Mesenchymal stem cell (in vitro differentiated cells and primary cell): ENCODE measurements at places on chromosomes 3 and 15.

GRCh38 chr15:34119291-34119690 is 17.4 kb downstream of the PGBD4 start:
- H3K27ac ChIP-seq, result no peak overlapping the region
- peak; percentile 61 for DNase-seq
- H3K4me1 ChIP-seq, result no peaks in the 10 kb centered on the region
- peaks cover 8% of the 10 kb centered on the region for H3K27me3 ChIP-seq
- no peaks in the 10 kb centered on the region for H3K36me3 ChIP-seq

- no peak for DNase-seq
- H3K27me3 ChIP-seq, result no peaks in the 10 kb centered on the region
- no peak overlapping the region for H3K4me3 ChIP-seq
- H3K27ac ChIP-seq, result no peak overlapping the region
Observed at GRCh38 chr15:38412466-38412865, 41.5 kb upstream of the FAM98B start.

DNA sequence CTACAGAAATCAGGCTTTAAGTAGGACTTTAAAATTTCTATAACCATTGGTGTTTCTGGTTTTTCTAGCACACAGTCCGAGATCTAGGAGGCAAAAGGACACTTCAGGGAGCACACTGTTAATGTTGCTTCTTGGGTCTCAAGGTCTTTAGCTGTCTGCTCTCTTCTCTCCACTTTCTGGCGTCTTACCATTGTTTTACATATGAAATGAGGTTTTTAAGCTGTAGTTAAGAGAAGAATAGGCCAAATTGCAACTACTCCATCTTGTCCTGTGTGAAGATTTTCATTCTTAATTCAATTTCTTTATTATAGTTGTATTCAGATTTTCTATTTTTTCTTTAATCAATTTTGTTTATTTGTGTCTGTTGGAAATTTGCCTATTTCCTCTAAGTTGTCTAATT is 151.4 kb downstream of the WNT7A start:
- no peak for DNase-seq
- H3K36me3 ChIP-seq, result no peaks in the 10 kb centered on the region
- H3K4me1 ChIP-seq, result no peaks in the 10 kb centered on the region

DNA sequence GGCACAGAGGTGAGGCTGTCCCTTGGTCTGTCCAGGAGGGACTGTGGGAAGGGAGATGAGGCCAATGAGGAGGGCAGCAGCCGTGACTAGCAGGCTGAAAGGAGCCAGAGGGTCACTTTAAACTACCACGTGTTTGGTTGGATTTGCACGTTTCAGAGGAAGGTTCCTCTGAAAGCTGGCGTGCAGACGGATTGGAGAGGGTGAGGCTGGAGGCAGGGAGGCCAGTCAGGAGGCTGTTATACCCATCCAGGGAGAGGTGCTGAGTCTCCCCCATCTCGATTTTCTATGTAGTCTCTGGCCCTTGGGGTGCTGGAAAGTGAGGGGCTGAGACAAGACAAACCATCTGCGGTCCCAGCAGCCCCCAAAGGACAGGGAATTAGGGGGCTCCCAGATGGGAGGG is 60.0 kb upstream of the SLC6A1 start:
- peaks cover 24% of the 10 kb centered on the region for H3K27me3 ChIP-seq
- H3K27ac ChIP-seq, result no peak overlapping the region
- peaks cover 7% of the 10 kb centered on the region for H3K4me1 ChIP-seq
- H3K4me3 ChIP-seq, result no peak overlapping the region

DNA sequence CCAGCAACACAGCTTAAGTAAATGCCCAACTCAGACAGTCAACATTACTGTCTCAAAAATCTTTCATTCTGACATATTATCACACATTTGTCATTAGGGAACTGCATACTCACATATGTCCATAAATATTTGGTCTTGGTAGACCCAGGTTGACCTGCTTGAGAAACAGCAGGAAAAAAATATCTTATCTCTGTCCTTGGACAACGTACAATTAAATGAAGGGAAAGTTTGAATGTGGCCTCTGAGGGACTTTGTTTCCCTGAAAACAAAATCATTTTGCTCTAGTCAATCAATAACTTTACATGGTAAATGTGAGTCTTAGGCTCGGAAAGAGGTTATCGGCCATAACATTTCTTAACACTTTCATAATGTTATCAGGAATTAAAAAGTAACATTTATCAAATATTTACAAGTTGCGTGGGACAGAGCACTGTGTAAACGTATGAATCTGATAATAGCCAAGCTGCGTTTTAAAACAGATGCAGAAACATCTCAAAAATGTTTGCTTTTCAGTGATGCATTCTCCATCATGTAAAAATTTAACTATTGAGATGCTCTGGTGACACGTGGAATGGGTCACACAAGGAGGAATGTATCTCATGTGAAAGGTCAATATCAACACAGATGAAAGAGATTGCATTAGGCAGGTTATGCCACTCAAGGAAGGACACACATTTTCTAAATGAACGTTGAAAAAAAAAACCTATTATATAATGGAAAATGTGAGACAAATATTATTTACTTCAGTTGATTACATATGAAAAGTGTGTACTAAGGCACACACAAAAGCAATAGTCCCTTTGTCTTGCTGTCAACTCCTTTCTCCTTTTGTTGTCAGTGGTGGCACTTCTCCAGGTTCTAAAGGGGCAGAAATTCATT is 304.4 kb downstream of the WDR72 start:
- no peaks in the 10 kb centered on the region for H3K36me3 ChIP-seq
- no peak for DNase-seq
- no peaks in the 10 kb centered on the region for H3K4me1 ChIP-seq
- H3K27me3 ChIP-seq, result no peaks in the 10 kb centered on the region

DNA sequence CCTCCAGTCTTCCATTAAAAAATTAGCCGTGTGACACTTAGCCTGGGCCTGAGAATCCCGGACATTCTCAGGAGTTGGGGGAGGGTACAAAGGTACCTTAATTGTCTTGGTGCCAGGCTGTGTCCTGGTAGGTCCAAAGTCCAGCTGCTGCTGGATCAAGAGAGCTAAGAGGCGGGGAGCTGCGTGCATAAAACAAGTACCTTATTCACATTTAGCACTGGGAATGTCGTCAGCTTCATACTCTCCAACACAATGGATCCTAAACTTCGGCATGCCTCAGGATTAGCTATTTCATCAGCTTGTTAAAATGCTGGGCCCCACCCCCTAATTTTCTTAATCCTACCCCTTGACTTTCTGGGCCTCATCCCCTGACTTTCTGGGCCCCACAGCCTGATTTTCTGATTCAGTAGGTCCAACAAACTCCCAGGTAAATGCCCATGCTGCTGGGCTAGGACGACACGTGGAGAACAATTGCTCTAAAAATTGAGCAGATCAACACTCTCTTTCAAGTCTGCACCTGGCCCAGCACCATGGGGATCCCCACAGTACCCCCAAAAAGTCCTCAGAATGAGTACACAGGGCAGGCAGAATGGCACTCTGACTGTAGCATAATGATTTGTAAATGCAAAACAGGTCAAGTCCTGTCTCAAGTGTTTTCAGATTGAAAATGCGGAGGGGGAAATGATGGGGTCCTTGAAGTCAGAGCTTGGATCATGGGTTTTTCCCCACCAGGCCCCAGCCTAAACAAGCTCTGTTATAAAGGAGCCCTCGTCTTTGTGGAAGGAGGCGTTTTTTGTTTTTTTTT is 5.6 kb upstream of the AEN start:
- no peak overlapping the region for H3K4me3 ChIP-seq
- no peaks in the 10 kb centered on the region for H3K36me3 ChIP-seq
- H3K27ac ChIP-seq, result no peak overlapping the region
- H3K4me1 ChIP-seq, result peaks cover 13% of the 10 kb centered on the region
- DNase-seq, result no peak
- H3K27me3 ChIP-seq, result no peaks in the 10 kb centered on the region

DNA sequence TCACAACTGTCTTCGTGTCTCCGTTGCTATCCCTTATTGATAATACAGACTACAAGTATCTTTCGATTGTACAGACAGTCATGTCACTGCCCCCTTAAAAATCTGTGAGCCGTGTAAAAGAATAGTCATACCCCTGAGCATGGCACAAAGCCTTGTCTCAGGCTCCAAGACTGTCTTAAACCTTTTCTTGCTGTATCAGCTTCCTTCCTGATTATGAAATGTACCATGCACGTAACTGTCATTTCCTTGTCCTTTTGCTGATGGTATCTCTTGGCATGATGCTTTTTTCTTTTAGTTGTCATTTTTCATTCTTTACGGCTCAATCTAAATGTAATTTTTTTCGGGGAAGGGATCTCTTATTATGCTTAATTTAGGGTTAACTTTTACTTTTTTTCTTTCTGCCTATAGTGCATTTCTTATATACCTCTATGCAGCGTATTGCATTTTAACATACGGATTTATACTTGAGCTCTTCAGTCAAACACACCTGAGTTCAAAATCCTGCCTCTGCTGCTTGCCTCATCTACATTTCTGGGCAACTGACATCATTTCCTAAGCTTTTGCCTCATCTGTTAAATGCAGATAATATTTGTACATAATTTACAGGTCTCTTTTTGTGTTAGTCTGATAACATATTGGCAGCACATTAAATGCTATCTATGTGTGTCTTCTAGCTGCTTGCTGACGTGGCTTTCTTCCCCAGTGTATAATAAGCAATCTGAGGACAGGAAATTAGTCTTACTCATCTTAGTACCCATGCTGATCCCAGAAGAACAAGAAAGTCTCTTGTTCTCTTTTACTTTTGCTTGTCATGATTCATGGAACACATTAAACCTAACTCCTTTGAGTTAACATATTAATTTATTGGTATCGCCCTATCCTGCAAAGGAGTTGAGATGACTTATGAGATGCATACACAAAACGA is 57.3 kb downstream of the ROBO2 start:
- no peaks in the 10 kb centered on the region for H3K27me3 ChIP-seq
- H3K36me3 ChIP-seq, result no peaks in the 10 kb centered on the region

GRCh38 chr3:18445401-18446148 is 20.4 kb upstream of the SATB1 start:
- H3K27me3 ChIP-seq, result peaks cover 34% of the 10 kb centered on the region
- DNase-seq, result no peak
- no peaks in the 10 kb centered on the region for H3K36me3 ChIP-seq
- peak overlapping the region; percentile 71 for H3K4me3 ChIP-seq

DNA sequence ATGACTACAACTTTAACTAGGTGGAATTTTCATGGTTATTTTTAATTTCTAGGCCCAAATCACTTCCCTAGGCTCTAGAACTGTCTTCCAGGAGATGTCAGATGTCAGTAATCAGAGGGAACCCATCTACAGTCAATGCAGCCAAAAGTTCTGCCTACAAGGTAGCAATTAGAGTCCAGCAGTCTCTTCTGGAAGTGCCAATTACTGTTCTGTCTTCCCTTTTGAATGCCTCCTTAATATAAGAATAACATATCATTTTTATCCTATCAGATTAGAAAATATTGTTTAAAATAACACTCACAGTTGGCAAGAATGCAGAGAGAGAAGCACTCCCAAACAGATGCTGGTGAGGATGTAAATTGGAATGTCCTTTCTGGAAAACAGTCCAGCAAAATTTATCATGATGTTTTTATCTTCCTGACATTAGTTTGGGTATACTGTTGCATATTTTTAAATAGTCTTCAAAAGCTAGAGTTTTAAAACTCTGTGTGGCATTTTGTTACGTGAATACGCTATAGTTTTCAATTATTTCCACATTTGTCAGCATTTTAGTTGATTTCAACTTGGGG is 543.7 kb downstream of the FHIT start:
- H3K4me1 ChIP-seq, result no peaks in the 10 kb centered on the region
- DNase-seq, result no peak
- no peak overlapping the region for H3K4me3 ChIP-seq
- H3K27me3 ChIP-seq, result no peaks in the 10 kb centered on the region
- H3K27ac ChIP-seq, result no peak overlapping the region

DNA sequence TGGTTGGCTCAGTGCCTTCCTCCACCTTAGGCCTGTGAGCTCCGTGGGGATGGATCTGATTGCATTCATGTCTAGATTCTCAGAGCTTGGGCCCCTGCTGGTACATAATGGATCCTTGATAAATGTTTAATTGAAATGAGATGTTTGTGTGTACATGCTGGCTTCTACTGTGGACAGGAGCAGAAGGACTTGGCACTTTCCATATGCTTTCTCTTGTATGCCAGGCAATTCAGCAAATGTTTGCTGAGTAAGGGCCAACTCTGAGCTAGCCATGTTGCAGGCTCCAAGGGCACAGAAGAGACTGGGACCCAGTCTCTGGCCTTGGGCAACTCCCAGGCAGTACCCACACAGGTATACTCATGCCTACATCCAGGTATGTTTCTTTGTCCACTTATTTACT is 67.0 kb downstream of the RAB11A start:
- H3K27ac ChIP-seq, result no peak overlapping the region
- no peaks in the 10 kb centered on the region for H3K36me3 ChIP-seq
- no peak overlapping the region for H3K4me3 ChIP-seq
- DNase-seq, result no peak
- peaks cover 16% of the 10 kb centered on the region for H3K27me3 ChIP-seq
- H3K4me1 ChIP-seq, result peaks cover 2% of the 10 kb centered on the region

DNA sequence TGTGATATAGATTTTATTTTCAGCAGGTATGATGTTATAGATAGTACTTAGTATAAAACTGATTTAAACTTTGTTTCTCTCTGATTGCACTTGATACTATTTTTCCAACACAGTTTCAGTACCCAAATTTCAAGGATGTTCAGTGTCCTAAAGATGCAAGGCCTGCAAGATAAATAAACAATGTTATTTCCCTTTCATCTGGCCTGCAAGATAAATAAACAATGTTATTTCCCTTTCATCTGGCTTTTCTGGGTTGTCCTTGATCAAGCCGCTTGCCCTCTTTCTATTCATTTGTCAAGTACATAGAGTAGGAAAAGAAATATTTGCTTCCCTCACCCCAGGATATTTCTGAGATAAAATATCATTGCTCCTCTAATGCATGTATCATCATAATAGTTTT is 571.0 kb downstream of the FGF12 start:
- H3K4me3 ChIP-seq, result no peak overlapping the region
- H3K27me3 ChIP-seq, result no peaks in the 10 kb centered on the region
- H3K4me1 ChIP-seq, result no peaks in the 10 kb centered on the region
- no peak overlapping the region for H3K27ac ChIP-seq

DNA sequence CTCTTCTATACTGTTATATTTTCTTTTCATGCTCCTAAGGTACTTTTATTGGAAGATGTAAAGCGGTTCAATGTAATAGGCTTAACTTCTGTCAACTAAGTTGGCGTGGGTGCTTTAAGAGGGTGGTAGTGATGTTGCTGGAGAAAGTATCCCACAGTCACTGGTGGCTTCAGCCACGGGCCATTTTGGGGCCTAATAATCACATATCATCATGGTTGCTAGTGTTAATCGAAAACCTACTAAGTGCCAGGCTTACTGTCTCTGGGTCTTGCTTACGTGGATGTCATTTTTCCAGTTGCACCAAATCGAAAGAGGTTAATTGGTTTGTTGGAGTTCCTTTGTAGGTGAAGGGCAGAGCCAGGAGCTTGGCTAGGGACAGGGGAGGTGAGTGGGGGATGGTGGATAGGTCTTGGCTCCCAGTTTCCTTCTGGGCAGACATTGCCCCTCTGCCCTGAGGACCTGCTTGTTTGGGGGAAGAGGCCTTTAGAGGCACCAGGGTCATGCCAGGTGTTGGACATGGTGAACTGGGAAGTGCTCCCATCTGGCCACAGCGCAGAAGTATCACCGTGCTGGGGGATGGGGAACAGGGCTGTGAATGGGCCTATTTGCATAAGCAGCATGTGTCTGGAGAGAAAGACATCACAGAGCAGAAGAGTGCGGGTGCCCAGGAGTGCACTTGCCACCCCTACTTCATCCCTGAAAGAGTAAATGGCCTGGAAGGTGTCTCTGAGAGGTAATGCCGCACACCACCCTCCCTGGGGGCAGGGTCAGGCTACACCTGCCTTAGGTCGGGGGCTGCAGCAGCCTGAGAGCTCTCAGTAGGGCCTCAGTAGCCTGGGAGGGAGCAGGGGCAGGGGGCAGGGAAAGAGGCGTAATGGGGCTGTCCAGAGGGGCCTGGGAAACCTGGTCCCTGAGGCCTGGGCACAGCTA is 62.4 kb upstream of the POLG start:
- H3K4me3 ChIP-seq, result no peak overlapping the region
- no peaks in the 10 kb centered on the region for H3K36me3 ChIP-seq
- peaks cover 96% of the 10 kb centered on the region for H3K27me3 ChIP-seq
- H3K4me1 ChIP-seq, result peaks cover 10% of the 10 kb centered on the region
- no peak for DNase-seq
- no peak overlapping the region for H3K27ac ChIP-seq
